ENCODE measurements at places on chromosomes 4 and X.

GRCh38 chrX:53241558-53241957 is 16.6 kb upstream of the KDM5C start:
- no peak for DNase-seq

DNA sequence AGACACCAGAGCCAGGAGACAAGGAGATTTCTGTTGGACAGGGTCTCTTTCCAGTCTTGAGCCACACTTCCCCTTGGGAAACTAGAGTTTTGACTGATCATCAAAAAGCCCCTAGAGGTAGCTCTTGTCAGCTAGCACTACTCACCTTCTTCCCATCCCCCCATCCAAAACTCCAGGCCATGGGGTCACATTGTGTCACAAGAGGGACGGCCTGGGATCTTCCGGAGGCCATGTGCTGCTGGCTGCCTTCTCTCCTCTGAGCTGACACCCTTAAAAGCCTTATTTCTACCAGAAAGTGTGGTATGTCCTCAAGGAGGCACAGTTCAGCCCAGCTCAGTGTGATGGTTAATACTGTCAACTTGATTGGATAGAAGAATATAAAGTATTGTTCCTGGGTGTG is 7.8 kb downstream of the PNMA3 start:
- no peak for DNase-seq

GRCh38 chrX:37817176-37817575 is 30.2 kb downstream of the DYNLT3 start:
- DNase-seq: no peak

- DNase-seq: no peak
Measured at GRCh38 chr4:88104902-88105610, 53.4 kb downstream of the ABCG2 start.

- DNase-seq: no peak
Measured at GRCh38 chr4:122045533-122045932, 93.7 kb upstream of the TRPC3 start.

GRCh38 chr4:178215763-178216162 is 773.5 kb upstream of the AGA start:
- DNase-seq: no peak

GRCh38 chr4:77994194-77994721 is 62.9 kb upstream of the FRAS1 start:
- DNase-seq: no peak

DNA sequence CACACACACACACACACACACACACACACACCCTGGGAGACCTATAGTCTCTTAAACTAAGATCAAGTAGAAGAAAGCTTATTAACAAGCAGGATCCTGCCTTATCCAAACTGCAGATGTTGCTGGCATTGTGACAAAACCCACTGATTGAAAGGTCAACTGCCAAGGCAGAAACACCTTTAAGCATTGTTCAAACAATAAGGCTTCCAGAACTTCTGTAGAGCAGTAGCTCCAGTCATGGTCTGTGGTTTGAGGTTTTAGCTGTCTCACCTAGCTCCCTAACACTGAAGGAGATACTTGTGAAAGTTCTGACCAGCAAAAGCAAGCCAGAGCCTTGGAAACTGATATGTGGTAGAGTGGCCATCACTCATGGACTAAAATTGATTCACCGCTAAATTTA is 59.8 kb downstream of the PTCHD1 start:
- no peak for DNase-seq

- DNase-seq: no peak
Measured at GRCh38 chr4:55397126-55397436, 1.3 kb downstream of the TMEM165 start.

GRCh38 chrX:110108381-110108821 is 105.5 kb downstream of the TMEM164 start:
- no peak for DNase-seq

DNA sequence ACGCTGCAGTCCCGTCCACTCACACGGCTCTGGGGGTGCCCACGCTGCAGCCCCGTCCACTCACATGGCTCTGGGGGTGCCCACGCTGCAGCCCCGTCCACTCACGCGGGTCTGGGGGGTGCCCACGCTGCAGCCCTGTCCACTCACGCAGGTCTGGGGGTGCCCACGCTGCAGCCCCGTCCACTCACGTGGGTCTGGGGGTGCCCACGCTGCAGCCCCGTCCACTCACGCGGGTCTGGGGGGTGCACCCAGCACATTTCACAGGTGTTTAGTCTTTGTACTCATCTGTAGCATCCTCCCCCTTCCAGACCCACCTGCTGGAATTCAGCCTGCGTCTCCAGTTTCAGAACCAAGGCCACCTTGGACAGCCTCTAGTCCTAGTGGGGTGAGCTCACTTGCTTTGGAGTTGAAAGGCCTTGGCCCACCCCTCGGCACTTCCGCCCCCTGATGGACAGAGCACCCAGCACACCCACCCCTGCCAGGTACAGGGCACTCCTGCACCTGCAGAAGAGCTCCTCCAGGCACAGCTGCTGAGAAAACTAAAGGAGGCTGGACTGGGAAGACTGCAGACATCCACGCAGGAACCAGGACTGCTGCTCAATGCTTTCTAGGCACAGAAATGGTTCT is 73.0 kb downstream of the ABLIM2 start:
- no peak for DNase-seq

GRCh38 chrX:10360116-10360515 is 203.3 kb downstream of the CLCN4 start:
- no peak for DNase-seq

DNA sequence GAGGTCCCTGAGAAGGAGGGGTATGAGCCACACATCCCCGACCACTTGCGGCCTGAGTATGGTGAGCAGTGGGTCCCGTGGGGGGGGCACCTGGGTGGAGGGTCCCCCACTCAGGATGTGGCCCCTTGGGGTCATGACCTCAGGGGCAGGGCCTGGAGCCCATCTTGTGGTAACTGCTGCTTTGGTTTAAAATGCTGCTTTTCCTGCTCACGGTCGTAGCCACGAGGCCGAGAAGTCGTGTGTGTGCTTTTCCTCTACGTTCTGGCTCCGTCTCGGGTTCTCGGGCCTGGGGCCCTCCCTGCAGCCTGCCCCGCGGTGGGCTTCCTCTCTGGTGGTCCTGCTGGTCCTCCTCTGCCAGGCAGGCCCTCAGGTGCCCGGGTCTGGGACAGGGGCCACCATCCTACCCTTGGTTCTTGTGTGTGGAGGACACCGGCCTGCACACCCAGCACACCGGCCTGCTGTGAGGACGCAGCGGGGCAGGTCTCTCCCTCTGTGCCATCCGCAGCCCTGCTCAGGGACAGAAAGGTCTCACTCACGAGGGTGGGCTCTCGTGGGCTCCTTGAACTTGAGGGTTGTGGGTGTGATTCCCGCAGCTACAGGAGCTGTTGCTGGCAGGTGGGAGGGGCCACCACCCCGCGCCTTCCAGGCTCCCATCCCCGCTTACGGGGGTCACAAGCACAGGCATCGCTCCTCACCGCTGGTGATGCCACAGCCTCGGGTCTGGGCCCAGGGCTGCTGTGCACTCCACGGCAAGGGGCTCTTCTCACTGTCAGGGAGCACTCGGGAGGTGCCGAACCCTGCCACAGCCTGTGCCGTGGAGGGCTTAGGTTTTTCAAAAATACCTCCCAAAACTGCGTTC is 19.6 kb downstream of the UVSSA start:
- no peak for DNase-seq

GRCh38 chr4:107853444-107854355 is 29.0 kb downstream of the SGMS2 start:
- DNase-seq: no peak

DNA sequence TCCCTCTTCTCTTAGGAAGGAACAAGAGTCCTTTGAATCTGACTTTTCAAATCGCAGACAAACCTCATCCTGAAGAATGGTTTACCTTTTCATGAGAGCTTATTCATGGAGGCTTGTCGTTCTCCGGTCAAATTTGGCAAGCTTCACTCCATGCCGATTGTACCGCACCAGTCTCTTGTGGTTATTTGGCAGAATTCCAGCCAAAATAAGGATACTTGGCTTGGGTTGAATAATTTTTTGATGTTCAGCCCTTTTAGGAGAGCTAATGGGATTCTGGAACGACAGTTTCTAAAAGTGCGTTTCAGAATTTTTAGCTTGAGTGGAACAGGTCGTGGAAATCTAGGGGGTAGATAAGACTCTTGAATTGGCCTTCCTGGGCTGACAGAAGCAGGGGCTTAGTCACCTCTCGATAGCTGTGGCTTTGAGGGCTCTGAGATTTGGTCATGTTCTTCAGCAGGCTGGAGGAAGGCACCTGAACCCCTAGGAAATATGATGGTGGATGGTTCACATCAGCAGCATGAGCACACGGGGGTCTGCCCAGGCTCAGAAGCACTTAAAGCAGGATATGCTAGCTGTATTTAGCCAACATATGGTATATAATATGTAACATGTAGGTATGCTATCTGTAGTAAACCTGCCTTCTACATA is 1.5 kb downstream of the KLHL2 start:
- DNase-seq: no peak

GRCh38 chr4:157222771-157223160 is 2.2 kb downstream of the GRIA2 start:
- no peak for DNase-seq

DNA sequence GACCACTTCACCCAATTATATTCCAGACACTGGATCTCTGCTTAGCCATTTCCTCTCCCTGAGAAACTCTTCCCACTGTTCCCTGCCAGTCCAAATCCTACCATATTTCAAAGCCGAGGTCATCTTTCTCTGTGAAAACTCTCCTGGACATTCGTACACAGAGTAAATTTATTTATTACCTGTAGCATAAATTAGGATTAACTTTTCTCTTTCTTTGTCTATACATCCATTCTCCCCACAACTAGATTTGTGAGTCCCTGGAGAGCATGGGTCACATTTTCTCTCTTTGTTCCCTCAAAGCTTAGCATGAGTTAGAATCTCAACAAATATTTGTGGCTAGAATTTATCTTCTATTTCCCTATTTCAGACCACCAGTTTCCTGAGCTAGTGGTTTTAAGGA is 27.8 kb upstream of the SMIM10 start:
- DNase-seq: no peak

GRCh38 chr4:133513901-133514300 is 364.8 kb downstream of the PCDH10 start:
- DNase-seq: no peak

GRCh38 chr4:62208921-62209320 is 1008.8 kb downstream of the ADGRL3 start:
- no peak for DNase-seq

DNA sequence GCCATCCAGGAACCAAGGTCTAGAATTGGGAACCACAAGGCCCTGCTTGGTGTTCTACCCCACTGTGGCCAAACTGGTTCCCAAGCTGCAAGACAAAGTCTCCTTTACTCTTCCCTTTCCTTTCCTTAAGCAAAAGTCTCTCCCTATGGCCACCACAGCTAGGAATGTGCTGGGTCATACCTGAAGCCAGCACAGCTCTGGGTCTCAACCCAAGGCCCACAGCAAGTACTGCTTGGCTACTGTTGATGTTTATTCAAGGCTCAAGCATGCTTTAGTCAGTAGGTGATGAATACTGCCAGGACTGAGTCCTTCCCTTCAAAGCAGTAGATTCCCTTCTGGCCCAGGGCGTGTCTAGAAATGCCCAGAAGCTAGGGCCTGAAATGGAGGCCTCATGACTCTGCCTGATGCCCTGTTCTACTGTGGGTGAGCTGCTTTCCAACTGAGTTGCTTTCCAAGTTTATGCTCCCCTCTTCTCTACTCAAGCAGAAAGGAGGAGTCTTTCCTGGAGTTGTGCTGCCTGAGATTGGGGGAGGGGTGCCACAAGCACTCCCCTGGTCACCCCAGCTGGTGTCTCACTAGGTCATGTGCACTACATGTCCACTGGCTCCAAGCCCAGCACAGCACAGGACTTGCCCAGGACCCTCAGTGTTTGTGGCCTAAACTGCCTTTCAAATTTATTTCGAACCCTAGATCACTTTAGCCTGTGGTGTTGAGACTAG is 44.9 kb downstream of the STAP1 start:
- no peak for DNase-seq

DNA sequence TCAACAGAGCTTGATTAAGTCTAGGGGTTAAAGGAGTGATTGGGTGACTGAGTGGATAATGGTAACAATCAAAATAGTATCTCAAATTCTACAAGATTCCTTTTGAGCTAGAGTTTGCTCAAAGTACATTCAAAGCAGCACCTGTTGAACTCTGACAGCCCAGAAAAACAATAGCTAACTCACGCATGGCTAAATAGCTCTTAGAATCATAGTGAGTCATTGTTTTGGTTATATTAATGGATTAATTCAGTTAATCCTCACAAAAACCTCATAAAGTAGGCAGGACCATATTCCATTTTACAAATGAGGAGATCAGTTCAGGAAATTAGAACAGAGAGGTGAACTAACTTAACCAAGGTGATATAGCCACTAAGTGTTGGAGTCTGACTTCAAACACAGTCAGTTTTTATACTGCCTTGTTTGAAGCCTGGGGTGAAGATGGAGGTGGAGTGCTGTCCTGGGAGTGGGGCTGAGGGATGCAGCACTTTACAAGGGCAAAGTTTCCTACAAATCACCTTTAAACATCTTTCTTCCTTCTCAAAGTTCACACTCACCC is 35.9 kb upstream of the PPM1K start:
- DNase-seq: no peak

GRCh38 chrX:134745636-134746409 is 87.6 kb upstream of the PLAC1 start:
- no peak for DNase-seq

DNA sequence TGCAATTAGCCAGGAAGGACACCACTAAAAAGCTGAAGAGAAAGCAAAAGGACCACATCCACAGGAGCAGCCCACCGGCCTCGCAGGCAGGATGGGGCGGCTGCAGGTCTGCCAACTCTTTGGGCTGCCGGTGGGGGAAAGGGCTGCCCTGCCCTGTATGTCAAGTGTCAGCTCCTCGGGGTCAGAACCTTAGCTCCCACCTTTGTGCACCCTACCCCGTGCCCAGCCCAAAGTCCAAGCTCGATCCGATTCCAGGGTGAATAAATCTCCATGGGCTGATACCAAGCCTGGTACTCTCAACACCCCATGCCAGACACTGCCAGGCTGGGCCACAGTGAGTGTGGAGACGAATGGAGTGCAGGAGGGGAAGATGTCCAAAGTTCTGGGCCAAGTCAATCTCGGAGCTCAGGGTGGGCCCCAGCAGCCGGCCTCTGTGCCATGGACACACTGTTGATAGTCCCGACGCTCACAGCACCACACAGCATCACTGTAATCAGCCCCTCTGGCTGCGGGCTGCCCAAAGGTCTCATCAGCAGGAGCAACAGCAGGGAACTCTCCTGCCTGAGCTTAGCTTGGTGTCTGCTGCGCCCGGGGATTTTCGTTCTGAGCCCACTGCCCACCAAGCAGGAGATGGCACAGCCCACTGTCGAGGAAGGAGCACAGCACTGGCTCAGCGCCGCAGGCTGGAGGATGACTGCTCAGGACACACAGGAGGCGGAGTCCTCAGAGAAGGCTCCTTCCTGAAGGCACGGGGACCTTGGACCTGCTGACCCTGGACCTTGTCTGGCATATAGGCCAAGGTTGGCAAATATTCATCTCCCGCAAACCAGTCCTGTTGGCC is 84.4 kb downstream of the JAKMIP1 start:
- no peak for DNase-seq

GRCh38 chrX:49276207-49276606 is 6.6 kb downstream of the PPP1R3F start:
- DNase-seq: no peak

DNA sequence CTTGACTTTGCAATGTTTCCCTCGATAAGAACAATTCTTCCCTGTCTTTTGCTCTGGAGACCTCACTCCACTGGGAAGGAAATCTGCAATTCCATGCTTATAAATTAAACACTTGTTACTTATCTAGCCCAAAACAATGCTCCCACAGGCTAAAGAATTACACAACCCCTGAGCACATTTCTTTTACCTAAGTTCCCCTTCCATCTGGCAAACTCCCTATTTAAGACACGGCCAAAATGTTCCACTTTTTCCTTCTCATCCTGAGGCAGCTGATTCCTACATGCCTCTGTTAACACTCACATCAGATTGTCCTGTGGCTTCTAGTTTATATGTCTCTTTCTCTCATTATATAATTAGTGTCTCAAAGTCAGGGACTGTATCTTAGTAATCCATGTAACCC is 211.7 kb downstream of the COX18 start:
- no peak for DNase-seq
